Activated T-cell treated with anti-CD3 and anti-CD28 coated beads for 24 hours (primary cell): ENCODE measurements at places on chromosomes 3 and 15.

DNA sequence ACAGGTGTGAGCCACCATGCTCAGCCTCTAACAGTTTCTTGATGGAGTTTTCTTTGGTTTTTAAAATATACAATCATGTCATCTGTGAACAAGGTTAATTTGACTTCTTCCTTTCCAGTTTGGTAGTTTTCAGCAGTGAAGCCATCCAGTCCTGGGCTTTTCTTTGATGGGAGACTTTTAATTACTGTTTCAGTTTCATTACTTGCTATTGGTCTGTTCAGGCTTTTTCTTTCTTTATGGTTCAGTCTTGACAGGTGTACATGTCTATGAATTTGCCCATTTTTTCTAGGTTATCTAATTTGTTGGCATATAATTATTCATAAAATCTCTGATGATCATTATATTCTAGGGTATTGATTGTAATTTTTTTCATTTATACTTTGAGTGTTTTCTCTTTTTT, 36.8 kb downstream of the PFN2 start:
- DNase-seq = no peak

- no peak for DNase-seq
Observed at GRCh38 chr15:63072023-63072650, 29.6 kb downstream of the TPM1 start.

DNA sequence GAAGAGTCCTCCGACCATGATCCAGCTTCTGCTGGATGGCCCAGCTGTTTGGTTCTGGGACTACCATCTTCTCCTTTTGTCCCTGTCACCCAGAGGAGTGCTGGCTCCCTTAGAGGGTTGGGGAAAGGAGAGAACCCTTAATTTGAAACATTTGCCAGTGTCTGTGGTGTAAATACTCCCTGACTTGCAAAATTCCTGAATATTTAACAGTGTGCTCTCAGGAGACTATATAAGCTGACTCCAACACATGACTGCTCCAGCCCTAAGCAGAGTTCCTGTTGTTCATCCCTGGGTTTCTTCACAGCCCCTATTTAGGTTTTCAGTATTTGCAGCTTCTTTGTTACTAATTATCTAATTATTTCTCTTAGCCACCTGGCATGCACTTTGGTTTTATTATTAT, 133.1 kb downstream of the CPNE4 start:
- DNase-seq = no peak

DNA sequence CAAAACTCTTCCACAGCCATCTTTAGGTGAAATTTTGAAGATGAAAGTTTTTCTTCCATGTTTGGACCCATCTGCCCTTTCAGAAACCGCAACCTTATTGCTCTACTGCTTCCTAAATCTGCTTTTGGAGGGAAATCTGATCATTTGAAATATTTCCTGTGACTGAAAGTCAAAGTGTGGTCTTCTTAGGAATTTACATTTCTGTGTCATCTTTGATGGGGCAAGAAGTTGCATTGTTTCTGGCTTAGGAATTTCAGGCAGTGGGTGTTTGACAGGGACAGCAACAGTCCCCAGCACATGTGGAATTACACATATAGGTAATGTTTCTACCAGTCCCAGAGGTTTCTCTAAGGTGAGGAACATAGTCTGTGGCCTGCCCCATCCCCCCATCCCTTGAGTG, 5.3 kb upstream of the TYRO3 start:
- no peak for DNase-seq

- no peak for DNase-seq
Observed at GRCh38 chr3:152269056-152269830, 514 bp downstream of the MBNL1 start.

GRCh38 chr3:36248374-36248773, 131.9 kb upstream of the STAC start:
- DNase-seq = no peak

DNA sequence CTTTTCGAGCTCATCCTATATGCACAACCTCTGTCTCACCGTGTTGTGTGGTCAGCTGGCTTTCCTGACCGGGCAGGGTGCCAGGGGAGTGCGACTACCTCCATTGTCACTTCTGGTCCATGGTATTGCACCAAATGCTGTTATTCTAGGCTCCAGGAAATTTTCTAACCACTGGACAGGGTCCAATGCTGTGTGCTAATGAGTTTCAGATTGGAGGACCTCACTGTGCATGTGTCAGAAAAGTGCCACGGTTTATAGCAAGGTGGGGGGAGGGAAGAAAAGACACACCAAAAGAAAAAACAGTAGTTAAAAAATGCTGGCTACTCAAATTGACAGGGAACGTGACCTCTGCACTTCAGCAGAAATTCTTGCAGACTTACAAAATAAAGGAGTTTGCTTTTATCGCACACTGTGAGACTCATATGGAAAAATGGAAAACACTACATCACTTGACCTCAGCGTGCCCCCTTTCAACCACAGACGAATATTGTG, 480.1 kb downstream of the FOXP1 start:
- no peak for DNase-seq
